ENCODE measurements at places on chromosomes 6 and 20. TPM values are rescaled to one million over a fixed set of nuclear protein-coding genes. Genes with fewer than 3 reads are reported as not detected.

DNA sequence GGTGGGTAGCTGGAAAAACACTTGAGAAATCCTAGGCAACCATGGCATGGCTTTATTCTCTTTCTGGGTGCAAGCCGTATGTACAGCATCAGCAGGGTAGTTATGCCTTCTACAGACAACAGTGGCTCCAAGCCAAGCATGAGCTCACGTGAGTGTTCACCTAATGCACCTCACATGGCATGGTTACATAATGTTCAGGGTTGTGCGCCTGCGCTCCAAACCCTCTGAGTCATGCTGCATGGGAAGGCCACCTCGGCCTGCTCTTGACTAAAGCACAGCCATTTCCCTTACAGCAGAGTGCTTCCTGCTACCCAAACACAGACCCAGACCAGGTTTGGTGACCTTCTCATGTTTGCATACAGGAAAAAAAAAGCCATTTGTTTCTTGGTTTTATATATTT is 96.2 kb downstream of the VIP start:
- DNase-seq: no peak

GRCh38 chr6:551405-551804 is 105.5 kb downstream of the HUS1B start:
- DNase-seq: no peak

GRCh38 chr20:9794831-9795230 is 44.0 kb downstream of the PAK5 start:
- DNase-seq: no peak

GRCh38 chr6:161273274-161273751 is 548 bp downstream of the AGPAT4 start:
- DNase-seq: no peak

GRCh38 chr6:146587459-146587858 is 11.3 kb upstream of the ADGB start:
- DNase-seq: no peak

GRCh38 chr6:6659600-6660327 is 71.2 kb downstream of the LY86 start:
- no peak for DNase-seq

DNA sequence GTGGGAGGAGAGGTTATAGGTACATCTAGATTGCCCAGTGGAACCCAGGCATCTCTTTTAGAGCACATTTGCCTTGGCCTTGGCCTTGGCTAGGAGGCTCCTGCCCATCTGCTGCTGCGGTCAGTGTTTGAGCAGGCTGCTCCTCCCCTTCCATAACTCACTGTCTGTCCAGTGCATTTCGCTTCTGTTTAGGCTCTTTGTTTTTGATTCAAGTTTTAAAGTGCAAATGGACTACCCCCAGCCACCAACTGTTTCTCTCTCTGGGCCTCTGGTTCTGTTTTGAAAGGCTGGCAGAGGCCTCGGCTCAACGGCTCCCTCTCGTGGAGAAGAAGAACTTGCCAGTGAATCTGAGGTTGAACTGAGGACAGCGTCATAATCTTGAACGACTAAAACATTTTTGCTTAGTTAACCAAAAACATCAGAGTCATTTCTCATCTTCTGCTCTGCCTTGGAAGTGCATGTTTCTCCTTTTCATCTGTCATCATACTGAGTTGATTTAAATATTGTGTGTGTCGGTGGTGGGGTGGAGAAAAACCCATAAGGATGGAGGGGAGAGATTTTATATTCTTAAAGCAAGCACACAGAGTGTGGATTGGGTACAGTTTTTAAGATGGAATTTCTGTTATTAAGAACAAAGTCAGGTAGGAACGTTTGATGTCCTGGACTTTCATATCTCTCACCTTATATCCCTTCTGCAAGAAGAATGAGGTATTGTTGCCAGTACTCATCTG is 171.4 kb downstream of the DTNBP1 start:
- no peak for DNase-seq

GRCh38 chr6:133923938-133924593 is 29.0 kb upstream of the TBPL1 start:
- DNase-seq: no peak

DNA sequence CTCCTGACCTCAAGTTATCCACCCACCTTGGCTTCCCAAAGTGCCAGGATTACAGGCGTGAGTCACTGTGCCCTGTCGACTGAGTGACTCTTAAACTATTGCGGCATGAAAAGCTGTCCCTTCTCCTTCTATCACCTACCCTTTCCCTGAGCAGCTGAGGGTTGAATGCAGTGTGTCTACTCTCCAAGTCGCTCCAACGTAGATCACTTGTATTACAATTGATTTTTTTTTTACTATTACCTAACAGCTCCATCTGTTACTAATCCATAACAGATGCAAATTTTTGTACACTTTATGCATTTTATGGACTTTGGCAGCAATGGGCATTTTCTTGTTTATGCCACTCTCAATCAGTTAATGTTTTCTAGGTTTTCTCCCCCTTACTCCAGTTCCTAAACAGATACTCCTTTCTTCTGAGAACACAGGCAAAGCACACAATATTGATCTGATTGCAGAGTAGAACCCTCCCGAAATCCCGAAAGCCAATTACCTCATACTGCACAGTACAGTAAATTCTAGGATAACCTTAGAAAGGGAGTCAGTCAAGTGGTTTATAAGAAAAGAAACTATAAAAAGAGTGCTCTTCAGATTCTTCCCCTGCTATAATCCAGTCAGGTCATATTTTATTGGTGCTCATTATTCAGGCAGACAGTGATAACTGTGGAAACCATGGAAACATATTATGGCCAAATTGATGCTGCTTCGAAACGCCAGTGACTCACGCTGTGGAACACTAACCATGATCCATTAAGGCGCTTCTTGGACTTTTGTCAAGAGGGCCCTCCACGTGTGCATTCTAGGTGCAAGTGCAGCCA is 273.0 kb downstream of the ADGB start:
- no peak for DNase-seq

DNA sequence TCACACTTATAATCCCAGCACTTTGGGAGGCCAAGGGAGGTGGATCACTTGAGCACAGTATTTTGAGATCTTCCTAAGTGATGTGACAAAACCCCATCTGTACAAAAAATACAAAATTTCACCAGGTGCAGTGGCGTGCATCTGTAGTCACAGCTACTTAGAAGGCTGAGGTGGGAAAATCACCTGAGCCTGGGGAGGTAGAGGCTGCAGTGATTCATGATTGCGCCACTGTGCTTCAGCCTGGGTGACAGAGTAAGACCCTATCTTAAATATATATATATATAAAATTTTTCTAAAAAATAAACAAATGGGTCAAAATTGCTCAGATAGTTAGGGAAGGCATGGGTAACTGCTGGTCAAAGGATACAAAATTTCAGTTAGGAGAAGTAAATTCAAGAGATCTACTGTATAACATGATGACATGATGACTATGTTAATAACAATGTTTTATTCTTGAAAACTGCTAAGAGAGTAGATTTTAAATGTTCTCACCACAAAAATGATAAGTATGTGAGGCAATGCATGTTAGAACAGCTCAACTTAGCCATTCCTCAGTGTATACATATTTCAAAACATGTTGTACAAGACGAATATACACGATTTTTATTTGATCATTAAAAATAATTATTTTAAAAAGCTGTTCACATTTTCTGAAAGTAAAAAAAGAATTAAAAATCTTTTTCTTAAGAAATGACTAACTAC is 24.4 kb downstream of the TBC1D32 start:
- no peak for DNase-seq

DNA sequence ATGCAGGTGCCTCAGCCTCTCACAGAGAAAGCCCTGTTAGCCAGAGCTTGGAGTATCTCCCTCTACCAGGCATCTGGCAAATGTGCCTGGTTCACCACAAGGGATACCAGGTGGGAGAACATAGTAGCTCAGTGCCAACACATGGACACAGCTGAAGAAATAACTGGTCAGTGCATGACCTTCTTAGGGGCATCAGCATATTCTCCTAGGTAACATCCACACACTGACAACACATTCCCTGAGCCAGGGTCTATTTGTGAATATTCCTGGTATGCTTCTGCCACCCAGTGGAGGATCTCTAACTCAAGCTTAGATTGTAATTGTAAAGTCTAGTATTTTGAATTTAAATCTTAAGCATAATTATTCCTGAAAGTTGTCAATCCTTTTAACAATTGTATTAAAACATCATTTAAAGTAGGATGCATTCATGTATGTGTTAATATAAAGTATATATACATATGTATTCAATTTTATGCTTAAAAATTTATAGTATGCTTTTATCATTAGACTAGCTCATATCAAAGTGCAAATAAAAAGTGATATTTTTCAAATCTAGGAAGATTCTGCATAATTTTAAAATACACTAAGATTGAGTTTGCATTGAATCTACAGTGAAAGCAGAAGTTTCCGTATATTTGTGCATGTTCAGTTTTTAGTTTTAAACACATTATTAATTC is 45.3 kb upstream of the COL21A1 start:
- no peak for DNase-seq

- no peak for DNase-seq
Measured at GRCh38 chr6:99104218-99104617, 156.5 kb upstream of the FBXL4 start.

GRCh38 chr20:47243532-47244305 is 112.8 kb downstream of the ZMYND8 start:
- no peak for DNase-seq

DNA sequence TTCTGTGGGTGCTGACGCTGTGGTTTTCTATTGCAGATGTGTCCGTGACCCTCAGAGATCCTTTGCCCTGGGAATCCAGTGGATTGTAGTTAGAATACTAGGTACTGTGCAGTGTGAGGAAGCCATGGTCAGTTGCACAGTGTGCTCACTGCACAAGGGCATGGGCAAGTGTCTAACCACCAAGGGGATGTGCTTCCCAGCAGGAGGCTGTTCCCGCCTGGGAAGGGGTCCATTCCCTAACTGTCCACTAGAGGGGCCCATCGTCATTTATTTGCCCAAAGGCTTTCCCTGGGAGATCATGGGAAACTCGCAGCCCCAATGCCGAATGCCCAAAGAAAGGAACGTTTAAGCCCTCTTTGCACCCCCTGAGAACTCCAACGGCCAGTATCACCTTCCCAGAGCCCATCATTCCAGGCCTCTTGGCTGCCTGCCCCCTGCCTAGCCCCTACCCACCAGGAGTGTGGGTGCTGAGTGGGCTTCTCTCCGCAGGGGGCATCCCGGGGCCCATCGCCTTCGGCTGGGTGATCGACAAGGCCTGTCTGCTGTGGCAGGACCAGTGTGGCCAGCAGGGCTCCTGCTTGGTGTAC is 26.2 kb downstream of the SLCO4A1 start:
- DNase-seq: no peak

DNA sequence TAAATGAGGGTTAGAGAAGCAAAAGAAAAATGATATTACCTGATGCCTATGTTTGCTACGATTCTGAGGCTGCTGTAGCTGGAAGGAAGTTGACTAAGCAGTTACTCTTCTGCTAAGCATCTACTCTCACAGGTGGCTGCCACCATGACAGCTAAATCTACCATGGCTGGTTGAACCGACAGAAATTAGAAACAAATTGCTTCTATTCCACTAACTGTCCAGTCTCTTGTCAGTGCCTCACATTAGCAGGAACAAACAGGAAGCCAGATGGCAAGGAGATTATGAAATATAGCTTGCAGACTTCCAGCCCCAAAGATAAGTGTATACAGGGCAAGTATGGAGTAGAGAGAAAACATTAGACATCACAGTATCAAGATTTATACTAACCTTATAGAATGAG is 59.4 kb upstream of the TMEM200A start:
- DNase-seq: no peak

DNA sequence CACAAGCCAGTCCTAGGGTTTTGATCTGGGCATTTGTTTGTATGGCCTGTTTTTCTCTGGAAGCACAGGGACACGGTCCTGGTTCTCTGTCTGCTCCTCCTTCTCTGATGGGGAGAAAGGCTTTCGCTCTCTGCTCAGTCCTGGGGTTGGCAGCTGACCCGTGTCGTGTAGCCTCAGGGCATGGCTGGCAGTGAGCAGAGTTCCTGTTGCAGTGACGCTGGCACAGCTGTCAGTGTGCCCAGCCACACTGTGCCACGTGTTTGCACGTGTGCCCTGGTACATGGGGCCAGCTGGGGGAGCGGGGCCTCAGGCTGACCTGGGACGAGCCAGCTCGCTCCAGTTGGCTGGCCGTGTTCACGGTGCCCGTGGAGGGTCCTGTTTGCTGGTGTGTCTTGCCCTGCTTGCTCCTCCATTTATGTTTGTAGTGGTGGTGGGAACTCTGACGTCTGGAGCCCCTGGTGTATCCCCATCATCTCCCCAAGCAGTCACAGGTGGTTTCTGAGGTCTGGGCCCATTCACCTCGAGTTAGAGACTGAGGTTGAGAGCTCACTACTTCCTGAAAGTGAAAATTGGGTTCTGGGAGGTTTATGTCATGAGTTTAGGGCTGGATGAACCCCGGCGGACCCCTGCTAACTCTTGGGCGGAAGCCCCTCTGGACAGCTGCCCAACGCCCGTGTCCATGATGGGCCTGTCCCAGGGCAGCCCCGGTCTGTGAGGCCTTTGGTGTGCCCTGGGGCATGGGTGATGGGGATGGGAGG is 10.2 kb upstream of the DNAJC5 start:
- DNase-seq: no peak

GRCh38 chr6:39189915-39190544 is 39.2 kb downstream of the KCNK5 start:
- no peak for DNase-seq

- no peak for DNase-seq
Measured at GRCh38 chr6:3250231-3250675, 8.5 kb upstream of the PSMG4 start.

DNA sequence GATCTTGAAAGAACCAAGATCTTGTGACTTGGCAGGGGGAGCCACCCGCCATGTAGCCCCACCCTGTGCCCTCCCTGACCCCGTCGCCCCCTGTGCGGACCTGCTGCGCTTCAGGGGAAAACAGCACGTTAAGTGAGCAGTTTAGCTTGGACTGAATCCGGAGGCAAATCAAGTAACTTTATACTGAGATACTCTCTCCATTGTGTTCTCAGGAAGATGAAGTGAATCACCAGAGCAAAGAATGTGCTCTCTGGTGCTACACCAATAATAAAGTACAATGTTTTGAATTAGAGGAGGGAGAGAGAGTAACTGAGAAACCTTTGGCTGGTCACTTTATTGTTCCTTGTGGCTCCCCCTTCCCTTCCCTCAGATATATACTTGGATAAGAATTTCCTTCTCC is 83.4 kb downstream of the TXNDC5 start:
- no peak for DNase-seq

PTK6 gene
- total RNA-seq: 0.10 TPM

IL17F gene
- total RNA-seq: not detected

CTAGE9 gene
- total RNA-seq: not detected

FAM83D gene
- 0.71 TPM for total RNA-seq

PROKR2 gene
- total RNA-seq: not detected

PRDM1 gene
- total RNA-seq: 10.6 TPM

BMP2 gene
- 14.3 TPM for total RNA-seq

MLIP gene
- 0.29 TPM for total RNA-seq

CST3 gene
- 1,237 TPM for total RNA-seq

TUBB2B gene
- total RNA-seq: 12.2 TPM

SYCP2 gene
- 2.2 TPM for total RNA-seq

Measured in mesenteric fat pad (tissue), 1 donor.